ENCODE measurements at places on chromosomes 16 and 17. TPM values are rescaled to one million over a fixed set of nuclear protein-coding genes. Genes with fewer than 3 reads are reported as not detected.

The ANKRD40CL gene
- total RNA-seq = not detected

The MT4 gene
- not detected for total RNA-seq

The ADAM11 gene
- 0.28 TPM for total RNA-seq

The SOX9 gene
- total RNA-seq = 4.1 TPM

DNA sequence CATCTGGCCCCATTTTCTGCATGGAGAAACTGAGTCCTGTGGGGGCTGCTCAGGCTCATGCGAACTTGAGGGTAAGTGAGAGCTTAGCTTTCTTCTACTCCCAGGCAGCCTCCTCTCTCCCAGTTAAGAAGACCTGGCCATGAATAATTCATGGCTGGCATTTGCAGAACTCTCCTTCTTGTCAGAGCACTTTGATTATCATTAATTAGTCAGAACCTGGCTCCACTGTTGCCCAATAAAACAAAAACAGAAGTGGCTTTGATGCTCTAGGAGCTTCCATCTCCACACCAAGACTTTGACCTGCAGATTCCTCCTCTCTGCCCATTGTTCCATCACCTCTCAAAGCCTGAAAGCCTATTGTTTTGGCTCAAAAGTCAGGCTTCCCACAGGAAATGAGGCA, 45.5 kb upstream of the CDH3 start:
- DNase-seq = no peak

- DNase-seq = no peak
Measured at GRCh38 chr16:50010212-50010611, 14.8 kb upstream of the CNEP1R1 start.

DNA sequence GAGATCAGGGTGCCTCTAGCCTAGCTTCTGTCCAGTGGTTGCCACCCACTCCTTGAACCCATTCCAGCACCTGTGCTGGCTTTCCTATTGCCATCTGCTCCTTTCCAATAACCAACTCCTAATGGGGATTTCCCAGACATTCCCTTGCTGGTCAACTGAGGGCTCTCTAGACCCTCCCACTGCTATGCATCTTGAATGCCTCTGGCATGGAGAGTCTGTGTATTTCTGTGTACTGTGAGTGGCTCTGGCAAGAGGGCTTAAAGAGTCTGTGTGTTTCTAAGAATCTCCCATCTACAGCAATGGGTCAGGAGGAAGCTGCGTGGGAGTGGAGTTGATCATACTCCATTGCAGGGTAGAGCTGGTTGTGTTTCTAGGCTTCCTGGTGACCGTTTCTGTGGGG, 11.0 kb upstream of the EPN3 start:
- DNase-seq = no peak

DNA sequence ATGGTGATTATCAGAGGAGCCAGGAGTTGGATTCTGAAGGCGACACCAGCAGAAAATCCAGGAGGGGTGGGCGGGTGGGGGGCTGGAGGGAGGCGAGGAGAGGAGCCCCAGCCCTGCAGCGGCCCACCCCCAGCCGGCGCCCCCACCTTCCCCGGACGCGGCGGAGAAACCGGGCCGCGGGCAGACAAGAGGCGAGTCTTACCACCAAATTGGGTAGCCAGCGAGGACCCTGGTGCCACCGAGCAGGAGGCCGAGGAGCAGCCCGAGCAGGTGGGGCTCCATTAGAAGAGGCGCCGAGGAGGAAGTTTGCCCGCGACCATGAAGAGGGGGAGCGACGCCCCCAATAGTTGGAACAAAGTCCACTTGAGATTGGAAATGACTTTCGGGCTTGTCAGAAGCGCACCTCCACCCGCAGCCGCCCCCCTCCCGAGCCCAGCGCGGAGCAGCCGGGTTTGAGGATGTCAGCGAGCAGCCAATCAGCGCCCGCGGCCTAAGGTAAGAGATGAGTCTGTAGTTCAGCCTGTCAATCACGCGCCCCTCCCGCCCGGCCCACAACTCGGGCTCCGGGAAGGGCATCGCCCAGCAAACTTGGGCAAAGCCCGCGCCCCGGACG, at the start of gene WNT3:
Gene WNT3, minus strand, starts transcription at position 377 of the 613 bp plus-strand sequence. Its CDS starts 95 bp downstream, at position 282.
- DNase-seq = no peak

DNA sequence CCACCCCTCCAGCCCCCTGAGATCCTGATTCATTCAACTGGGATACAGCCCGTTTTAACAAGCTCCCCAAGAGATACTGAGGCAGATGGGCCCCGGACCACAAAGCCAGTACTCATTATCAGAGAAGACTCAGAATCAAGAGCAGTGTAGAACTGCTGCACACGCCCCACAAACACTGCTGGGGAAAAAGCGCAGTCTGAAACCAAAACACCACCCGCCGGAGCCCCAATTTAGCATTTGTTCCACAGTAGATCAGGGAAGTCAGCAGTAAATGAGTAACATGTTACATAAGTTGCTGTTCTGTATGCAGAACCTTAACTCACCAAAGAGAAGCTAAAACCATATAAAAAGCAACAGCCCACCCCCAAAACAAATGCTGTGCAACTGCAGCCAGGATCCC, 123.6 kb downstream of the CDYL2 start:
- DNase-seq = no peak

- DNase-seq = no peak
Measured at GRCh38 chr17:83101805-83102480, 22.5 kb downstream of the METRNL start.

DNA sequence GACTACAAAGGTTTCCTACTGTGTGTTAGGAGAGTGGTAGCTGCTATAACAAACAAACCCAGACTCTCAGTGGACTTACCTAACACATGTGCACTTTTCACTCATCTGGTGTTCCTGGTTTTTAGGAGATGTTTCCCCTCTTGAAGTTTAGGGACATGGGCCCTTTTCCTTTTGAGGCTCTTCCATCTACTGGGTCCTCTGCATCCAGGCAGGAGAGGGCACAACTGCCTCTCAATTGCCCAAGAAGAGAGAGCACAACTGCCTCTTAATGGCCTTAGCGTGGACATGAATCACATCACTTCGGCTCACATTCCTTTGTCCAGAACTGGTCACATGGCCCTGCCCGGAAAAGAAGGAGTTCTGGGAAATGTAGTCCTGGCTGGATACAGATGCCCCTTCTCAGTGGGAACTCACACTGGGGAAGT, 9.8 kb upstream of the TNRC6C start:
- peak; percentile 59 for DNase-seq

DNA sequence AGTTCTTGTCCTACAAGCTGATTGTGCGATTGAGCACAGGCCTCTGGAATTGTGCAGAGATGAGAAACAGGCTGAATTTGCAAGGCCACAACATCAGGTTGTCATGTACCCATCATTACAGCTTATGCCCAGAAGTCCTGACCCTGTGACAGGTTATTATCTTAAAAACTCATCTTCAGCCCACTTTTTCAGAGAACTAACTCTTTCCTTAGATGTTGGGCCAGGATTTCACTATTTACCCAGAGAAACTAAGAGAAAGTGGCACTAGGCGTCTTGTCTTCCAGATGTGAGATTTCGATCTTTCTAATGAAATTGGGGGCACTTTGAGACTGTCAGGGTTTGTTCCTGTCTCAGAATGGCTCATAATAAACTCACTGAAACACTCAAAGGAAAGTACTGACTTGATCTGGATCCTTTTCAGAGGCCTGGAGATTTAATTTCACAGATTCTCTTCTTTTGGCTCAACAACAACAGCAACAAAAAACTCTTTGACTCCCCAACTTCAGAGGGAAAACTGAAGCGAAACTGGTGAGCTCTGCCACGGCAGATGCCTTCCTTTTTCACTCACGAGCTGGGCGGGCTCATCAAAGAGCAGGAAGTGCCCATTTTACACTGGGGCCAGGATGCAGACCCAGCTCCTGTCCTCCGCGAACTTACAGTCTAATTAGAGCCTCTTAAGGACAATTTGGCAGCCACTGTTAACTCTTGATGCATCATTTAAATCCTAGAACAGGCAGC, 17.7 kb upstream of the SLC12A3 start:
- no peak for DNase-seq

The AGRP gene
- not detected for total RNA-seq

GRCh38 chr16:68452176-68452575, 3.9 kb upstream of the SMPD3 start:
- DNase-seq = no peak

The NLRC5 gene
- total RNA-seq = 9.1 TPM

The EFCAB3 gene
- total RNA-seq = not detected

GRCh38 chr16:8583732-8584131, 6.6 kb downstream of the TMEM114 start:
- no peak for DNase-seq

DNA sequence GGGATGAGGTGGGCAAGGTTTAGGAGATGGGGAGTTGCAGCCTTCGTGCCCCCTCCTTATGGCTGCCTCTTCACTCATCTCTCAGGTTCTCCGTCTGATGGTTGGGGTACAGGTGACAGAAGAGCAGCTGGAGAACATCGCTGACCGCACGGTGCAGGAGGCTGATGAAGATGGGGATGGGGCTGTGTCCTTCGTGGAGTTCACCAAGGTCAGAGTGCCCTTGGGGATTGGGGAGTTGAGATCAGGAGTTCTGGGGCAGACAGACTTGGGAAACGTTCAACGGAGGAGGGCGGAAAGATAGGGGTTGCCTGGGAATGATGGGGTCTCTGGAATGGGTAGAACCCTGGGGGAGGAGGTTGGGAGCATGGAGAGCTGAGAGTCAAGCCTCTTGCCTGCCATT, 2.3 kb downstream of the CHP2 start:
- no peak for DNase-seq

DNA sequence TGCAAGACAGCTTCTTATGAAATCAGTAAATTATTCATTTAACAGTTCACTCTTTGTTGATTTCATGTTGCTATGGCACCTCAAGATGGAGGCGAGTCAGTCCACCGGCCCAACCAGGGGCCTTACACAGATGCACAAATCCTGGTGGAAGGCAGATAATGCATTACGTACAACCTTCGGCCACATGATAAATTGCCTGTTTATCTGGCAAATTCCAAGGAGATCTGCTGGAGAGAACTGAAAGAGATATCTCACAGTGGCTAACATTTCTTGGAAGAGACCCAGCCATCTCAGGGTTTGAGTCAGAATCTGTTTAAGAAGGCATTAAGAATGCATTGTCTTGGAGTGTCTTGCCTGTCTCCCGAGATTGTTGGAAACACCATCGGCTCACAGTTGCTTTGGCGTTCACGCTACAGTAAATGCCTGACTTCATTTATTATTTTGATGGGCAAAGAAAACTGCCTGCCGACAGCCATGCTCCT, 225.6 kb downstream of the MSI2 start:
- DNase-seq = peak; percentile 100

The GUCY2D gene
- total RNA-seq = not detected

The ZFPM1 gene
- 0.36 TPM for total RNA-seq

The RSAD1 gene
- total RNA-seq = 10.0 TPM

DNA sequence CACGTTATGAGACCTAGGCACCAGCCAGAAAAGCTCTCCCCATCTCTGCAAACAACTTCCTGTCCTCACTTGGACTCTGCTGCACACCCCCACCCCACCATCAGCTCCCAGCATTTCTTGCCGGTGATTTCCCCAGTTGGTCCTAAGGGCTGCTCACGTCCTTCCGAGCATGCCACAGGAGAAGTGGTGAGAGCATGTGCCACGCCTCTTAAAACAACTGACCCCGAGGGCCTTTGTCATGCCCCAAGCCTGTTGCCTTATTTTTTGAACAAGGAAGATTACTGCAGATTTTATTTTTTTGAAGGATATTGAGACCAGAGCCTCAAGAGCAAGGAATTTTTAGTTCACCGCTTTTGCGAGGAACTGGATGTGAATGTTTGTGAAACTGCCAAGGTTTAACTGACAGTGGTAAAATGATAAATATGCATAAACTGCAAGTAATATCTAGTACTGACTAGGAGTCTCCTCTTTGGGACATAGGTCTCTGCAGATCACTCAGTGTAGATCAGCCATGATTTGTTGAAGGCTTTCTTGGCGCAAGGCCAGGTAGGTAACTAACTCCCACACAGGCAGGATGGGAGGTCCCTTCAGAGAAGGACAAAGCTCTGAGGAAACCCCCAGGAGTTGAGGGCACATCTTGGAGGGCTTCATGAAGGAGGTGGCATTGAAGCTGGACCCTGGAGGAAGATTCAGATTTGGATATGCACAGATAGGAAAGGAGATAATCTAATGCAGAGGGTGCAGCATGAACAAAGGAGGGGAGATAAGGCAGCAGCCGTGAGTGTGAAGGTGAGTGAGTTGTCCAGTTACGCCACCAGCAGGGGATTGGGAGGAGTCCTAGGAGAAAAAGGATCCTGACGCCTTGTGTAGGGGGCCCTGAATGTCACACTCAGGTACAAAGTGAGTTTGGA, 44.7 kb downstream of the TMEM132E start:
- DNase-seq = no peak

The KRT36 gene
- not detected for total RNA-seq

The DVL2 gene
- 21.3 TPM for total RNA-seq

DNA sequence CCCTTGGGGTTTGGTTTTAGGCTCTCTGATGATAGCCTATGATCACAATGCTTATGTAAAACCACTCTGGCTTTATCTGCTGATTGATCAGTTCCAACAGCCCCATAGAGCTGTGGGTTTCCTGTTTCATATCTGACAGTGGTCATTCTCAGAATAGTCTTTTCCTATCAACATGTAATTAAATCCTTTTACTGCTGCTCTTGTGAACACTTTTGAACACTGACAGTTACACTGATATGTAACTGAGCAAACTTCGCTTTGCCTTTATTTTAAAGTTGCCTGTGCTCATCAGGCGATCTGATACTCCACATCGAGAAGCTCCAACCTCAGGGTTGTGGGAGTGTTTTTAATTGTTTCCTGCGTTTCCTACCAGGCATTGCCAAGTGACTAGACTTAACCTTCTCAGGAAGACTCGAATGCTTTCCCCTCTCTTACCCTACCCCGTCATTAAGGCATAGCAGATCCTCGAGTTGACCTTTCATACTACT, 17.3 kb upstream of the CLEC18B start:
- DNase-seq = no peak
